SK-N-SH (cell line): ENCODE measurements at places on chromosomes 16 and 17. TPM values are rescaled to one million over a fixed set of nuclear protein-coding genes. Genes with fewer than 3 reads are reported as not detected.

Gene GPR142
- not detected in 2 replicates for polyA plus RNA-seq

- peaks cover 30% of the 10 kb centered on the region for H3K36me3 ChIP-seq
- no peak overlapping the region for H3K4me3 ChIP-seq
- peaks cover 10% of the 10 kb centered on the region; the same call in 1 of the 2 replicates for H3K4me1 ChIP-seq
- no peak overlapping the region for H3K27ac ChIP-seq
- no peak for DNase-seq
Measured at GRCh38 chr17:66677201-66677981, 157.5 kb upstream of the CACNG5 start.

GRCh38 chr16:74565378-74565777, 41.5 kb downstream of the GLG1 start:
- H3K27me3 ChIP-seq = no peaks in the 10 kb centered on the region
- no peak overlapping the region for H3K4me3 ChIP-seq
- H3K36me3 ChIP-seq = no peaks in the 10 kb centered on the region
- DNase-seq = no peak
- H3K4me1 ChIP-seq = peaks cover 59% of the 10 kb centered on the region; the same call in 1 of the 2 replicates
- no peak overlapping the region for H3K27ac ChIP-seq

DNA sequence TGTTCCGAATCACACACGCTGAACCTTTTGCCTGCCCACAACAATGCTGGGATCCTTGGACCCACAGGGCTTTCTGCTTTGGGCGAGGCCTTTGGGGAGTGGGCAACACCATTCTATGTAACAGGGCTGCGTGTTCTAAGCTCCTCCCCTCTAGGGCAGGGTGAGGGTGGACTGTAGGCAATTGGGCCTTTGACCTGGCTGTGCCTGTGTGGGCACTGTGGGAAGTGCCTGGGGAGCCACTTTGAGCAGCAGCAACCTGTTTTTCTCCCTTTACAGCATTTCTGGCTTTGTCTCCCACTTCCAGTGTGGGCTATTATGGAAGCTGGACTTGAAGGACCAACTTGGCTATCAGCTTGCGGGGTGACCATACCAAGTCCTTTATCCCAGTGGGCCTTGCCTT, 128.9 kb upstream of the WSCD1 start:
- no peaks in the 10 kb centered on the region for H3K36me3 ChIP-seq
- no peak overlapping the region for H3K27ac ChIP-seq
- H3K4me3 ChIP-seq = no peak overlapping the region

GRCh38 chr16:73794994-73795393, 501.6 kb upstream of the PSMD7 start:
- H3K4me3 ChIP-seq = no peak overlapping the region
- no peaks in the 10 kb centered on the region for H3K4me1 ChIP-seq
- DNase-seq = no peak
- H3K27me3 ChIP-seq = no peaks in the 10 kb centered on the region
- H3K36me3 ChIP-seq = no peaks in the 10 kb centered on the region

GRCh38 chr17:38608648-38609047, 2.9 kb upstream of the SRCIN1 start:
- peaks cover 32% of the 10 kb centered on the region; the same call in 1 of the 2 replicates for H3K4me1 ChIP-seq
- H3K27me3 ChIP-seq = no peaks in the 10 kb centered on the region; the same call in none of the 2 replicates
- H3K27ac ChIP-seq = no peak overlapping the region
- H3K36me3 ChIP-seq = no peaks in the 10 kb centered on the region
- DNase-seq = no peak
- no peak overlapping the region for H3K4me3 ChIP-seq

DNA sequence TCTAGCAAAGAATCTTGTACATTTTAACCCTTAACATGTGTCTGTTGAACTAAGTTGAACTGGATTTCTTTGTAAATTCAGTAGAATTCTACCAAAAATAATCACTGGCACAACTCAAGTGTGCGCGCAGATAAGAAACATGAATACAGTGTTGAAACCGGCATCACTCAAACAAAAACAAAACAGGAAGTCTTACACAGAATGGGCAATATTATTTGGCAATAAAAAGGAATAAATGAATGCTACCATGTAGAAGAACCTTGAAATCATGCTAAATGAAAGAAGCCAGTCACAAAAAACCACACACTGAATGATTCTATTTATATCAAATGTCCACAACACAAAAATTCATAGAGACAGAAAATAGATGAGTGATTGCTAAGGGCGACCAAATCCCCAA, 102.9 kb upstream of the ZFHX3 start:
- no peaks in the 10 kb centered on the region for H3K27me3 ChIP-seq
- H3K4me3 ChIP-seq = no peak overlapping the region
- H3K27ac ChIP-seq = no peak overlapping the region
- DNase-seq = no peak
- no peaks in the 10 kb centered on the region for H3K4me1 ChIP-seq
- no peaks in the 10 kb centered on the region for H3K36me3 ChIP-seq

- H3K36me3 ChIP-seq = no peaks in the 10 kb centered on the region
- no peak for DNase-seq
- no peak overlapping the region for H3K4me3 ChIP-seq
- no peak overlapping the region for H3K27ac ChIP-seq
- no peaks in the 10 kb centered on the region; the same call in 1 of the 2 replicates for H3K4me1 ChIP-seq
Measured at GRCh38 chr17:11324846-11325420, 83.9 kb downstream of the SHISA6 start.

- no peak overlapping the region for H3K4me3 ChIP-seq
- peaks cover 12% of the 10 kb centered on the region for H3K36me3 ChIP-seq
- peaks cover 13% of the 10 kb centered on the region; the same call in 1 of the 2 replicates for H3K4me1 ChIP-seq
- H3K27me3 ChIP-seq = no peaks in the 10 kb centered on the region
- peak overlapping the region; percentile 23 for H3K27ac ChIP-seq
Measured at GRCh38 chr16:8847145-8847544, 21.7 kb downstream of the CARHSP1 start.
